ENCODE measurements at places on chromosomes 1 and 21. TPM values are rescaled to one million over a fixed set of nuclear protein-coding genes. Genes with fewer than 3 reads are reported as not detected.

The TMIGD3 gene
- polyA plus RNA-seq, result not detected

The PSMD4 gene
- polyA plus RNA-seq, result 219 TPM

The CCDC190 gene
- polyA plus RNA-seq, result not detected

The NMNAT2 gene
- 0.80 TPM for polyA plus RNA-seq

The NBPF10 gene
- polyA plus RNA-seq, result 1.1 TPM

The EDARADD gene
- polyA plus RNA-seq, result 11.4 TPM

The ICOSLG gene
- 2.2 TPM for polyA plus RNA-seq

The MYOG gene
- not detected for polyA plus RNA-seq

The VHLL gene
- polyA plus RNA-seq, result 0.22 TPM

The CD5L gene
- polyA plus RNA-seq, result not detected

The PODN gene
- not detected for polyA plus RNA-seq

The OR2T2 gene
- not detected for polyA plus RNA-seq

The TSPAN1 gene
- polyA plus RNA-seq, result 362 TPM

DNA sequence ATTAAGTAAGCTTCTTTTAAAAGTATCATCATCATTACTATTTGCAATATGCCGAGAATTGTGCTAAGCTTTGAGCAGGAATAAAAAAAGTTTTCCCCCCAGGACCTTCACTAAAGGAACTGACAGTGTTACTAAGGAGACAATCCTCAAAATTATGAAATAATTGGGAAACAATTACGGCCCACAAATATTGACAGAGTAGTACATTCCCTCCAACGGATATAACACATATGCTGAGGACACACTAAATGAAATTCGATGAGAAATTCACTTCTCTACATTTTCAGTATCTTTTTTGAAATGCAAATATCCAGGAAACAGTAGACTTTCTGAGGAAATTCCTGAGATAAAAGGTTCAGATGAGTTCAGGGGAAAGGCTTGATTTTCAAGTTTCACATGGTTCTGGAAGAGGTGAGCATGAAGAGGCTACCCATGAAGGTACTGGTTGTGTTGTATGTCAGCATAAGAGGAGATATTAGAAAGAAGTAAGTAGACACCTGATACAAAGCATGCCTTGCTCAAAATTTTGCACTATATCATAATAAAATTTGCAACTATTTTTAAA, 171.2 kb upstream of the NR5A2 start:
- DNase-seq, result no peak

- DNase-seq, result no peak
Observed at GRCh38 chr1:32898958-32899357, 2.2 kb downstream of the TMEM54 start.

- no peak for DNase-seq
Observed at GRCh38 chr1:230493264-230493663, 67.1 kb upstream of the PGBD5 start.

- no peak for DNase-seq
Observed at GRCh38 chr1:29123053-29123886, 433 bp downstream of the TMEM200B start.

GRCh38 chr1:65097076-65097475, 50.9 kb upstream of the AK4 start:
- no peak for DNase-seq

DNA sequence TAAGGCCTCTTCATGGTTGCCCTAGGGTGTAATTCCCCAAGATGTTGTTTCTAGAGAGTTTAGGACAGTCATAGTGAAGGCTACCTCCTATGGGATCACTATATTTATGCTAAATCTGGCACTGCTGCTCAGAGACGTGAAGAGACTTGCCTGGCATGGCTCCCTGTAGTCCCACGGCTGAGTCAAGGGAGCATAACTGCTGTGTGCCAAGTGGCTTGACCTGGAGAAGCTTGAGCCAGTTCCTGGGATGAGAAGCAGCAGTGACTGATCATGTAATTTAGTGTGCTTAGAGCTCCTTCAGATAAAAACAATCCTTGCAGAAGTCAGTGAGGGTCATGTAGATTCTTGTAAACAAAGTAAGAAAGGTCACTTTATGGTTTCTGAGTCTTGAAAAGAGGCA, 68.9 kb upstream of the TSPAN2 start:
- no peak for DNase-seq

GRCh38 chr1:233005156-233005555, 54.7 kb downstream of the NTPCR start:
- DNase-seq, result no peak

DNA sequence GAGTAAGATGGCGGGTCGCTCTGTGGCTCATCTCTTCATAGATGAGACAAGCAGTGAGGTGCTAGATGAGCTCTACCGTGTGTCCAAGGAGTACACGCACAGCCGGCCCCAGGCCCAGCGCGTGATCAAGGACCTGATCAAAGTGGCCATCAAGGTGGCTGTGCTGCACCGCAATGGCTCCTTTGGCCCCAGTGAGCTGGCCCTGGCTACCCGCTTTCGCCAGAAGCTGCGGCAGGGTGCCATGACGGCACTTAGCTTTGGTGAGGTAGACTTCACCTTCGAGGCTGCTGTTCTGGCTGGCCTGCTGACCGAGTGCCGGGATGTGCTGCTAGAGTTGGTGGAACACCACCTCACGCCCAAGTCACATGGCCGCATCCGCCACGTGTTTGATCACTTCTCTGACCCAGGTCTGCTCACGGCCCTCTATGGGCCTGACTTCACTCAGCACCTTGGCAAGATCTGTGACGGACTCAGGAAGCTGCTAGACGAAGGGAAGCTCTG, 2.4 kb downstream of the TNFAIP8L2 start:
- DNase-seq, result no peak

DNA sequence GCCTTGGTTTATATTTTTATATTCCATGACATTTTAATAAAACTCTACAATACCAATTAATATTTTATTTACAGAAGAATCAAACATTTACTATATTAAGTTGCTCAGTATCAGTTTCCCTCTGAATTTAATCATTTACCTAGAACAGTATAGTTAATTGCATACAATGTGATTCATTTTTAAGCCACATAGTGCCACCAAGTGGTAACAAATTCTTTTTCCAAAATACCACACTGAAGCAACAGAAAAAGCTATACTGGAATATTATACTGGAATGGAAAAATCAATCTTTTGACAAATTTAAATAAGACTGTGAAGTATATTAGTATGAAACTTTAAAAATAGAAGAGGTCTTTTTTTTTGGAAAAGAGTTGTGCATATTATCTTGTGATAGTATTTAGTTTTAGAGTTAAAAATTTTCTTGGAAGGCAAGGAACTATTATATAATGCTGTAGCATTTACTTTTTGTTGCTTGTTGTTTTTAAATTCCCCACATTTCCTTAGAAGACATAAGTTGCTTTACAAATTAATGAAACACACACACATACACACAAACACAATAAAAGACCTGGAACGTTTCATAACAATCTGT, 57.3 kb downstream of the ZNF644 start:
- DNase-seq, result no peak

GRCh38 chr1:27567971-27568299, 36.0 kb downstream of the AHDC1 start:
- no peak for DNase-seq

DNA sequence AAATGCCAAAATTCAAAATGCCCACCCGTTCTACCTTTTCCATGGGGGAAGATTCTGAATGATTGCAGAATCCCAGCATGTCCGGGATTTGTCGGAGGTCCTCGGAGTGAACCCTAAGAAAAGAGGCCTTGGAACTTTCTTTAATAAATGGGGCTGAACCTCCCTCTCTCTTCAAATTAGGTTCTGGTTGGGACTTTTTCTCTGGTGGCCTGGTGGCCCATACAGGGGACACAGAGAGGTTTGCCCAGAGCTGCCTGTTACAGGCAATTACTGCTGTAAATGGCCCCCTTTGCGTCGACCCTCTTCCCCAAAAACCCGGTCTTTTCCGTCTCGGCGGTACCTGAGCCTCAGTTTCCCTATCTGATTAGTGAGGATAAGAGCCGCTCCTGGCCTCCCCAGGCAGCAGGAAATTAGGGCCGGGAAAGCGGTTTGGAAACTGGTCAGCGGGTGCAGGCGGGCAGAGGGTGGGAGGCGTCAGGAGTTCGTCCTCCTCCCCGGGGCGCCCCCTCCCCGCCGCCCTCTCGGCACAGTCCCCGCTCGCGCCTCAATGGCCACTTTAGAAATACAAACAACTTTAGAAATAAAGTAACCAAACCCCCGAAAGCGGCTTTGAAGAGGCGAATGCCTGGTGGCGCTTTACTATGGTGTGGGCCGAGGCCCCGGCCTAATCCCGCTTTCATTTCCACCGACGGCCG, 15.6 kb downstream of the PAX7 start:
- DNase-seq, result no peak

GRCh38 chr1:166836733-166837132, 2.5 kb upstream of the POGK start:
- DNase-seq, result peak; percentile 19

GRCh38 chr1:101592845-101593244, 356.0 kb downstream of the S1PR1 start:
- no peak for DNase-seq

DNA sequence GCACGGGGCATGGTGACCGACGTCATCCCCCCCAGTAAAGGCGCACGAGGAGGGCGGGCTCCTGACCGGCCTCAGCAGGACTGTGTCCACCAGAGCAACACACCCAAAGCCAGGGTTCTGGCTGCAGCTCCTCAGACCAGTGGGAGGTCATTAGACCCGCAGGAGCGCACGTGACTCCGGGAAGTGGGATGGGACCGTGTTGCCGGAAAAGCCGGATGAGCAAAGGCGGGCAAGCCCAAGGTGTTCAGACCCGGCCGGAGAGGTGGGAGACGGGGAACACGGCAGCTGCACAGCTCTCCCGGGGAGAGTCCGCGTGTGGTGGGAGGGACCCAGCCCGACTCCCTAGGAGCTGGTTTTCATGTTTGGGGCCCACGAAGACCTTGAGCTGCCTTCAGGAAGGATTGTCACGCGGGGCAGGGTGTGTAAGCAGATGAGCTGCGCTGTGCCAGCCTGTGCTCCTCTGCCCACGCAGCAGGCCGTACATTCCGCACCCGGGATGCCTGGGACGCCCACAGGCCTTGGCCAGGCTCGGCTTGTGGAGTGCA, 20.6 kb upstream of the TRAPPC10 start:
- no peak for DNase-seq

- DNase-seq, result no peak
Observed at GRCh38 chr1:113036639-113037321, 36.2 kb upstream of the LRIG2 start.

- DNase-seq, result no peak
Observed at GRCh38 chr1:62175568-62176179, 19.0 kb upstream of the L1TD1 start.

DNA sequence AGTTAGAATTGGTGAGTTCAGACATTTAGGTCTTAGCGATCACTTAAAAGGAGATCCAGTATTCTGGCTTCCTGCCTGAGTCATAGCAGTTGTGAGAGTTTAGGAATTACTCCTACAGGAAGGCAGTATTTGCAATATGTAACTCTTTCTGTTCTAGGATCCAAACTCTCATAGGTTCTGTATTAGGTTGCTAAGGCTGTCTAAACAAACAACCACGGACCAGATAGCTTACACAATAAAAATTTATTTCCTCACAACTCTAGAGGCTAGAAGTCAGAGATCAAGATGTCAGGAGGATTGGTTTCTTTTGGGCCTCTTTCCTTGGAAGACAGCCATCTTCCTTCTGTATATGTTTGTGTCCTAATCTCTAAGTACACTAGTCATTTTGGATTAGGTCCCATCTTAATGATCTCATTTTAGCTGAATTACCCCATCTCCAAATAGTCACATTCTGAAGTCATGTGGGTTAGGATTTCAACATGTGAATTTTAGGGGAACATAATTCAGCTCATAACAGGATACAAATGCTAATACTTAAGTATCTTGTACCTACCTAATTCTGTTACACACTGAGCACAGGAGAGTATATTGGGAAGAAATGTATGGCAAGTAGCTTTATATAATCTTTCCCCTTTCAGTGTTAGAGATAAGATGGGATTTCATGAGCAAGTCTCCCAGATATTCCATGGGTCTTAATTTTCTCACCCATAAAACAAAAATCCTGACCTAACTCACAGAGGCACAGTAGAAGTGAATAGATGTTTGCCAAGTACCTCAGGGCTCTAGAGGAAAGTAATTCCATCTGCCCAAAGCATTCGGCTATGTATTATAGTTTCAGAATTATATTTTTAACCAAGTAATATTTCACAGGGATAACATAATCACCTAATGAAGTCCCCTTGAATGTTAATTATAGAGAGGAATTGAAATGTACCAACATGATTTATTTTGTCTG, 144.4 kb downstream of the PTBP2 start:
- DNase-seq, result no peak

- DNase-seq, result no peak
Observed at GRCh38 chr1:230398856-230399255, 27.3 kb downstream of the PGBD5 start.

GRCh38 chr21:45821315-45821962, 160.1 kb upstream of the COL6A1 start:
- no peak for DNase-seq
